ENCODE measurements at places on chromosomes 11 and 22.

DNA sequence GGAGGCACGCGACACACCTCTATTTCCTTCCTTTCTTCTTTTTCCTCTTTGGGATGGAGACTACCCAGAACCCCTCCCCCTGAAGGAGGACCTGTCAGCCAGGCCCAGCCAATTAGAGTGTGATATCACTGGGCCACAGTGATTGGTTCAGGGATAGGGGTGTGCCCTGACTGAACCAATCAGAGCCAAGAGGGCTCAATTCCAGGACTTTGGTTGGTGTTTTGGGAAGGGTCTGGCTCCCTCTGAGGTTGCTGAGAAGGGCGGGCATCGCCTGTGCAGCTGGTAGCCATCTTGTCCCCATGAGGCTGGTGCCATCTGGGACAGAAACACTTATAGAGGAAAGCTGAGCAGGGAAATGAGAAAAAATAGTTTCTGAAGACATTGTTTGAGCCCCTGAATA lies 71.4 kb downstream of the CHST1 start:
- DNase-seq = no peak

DNA sequence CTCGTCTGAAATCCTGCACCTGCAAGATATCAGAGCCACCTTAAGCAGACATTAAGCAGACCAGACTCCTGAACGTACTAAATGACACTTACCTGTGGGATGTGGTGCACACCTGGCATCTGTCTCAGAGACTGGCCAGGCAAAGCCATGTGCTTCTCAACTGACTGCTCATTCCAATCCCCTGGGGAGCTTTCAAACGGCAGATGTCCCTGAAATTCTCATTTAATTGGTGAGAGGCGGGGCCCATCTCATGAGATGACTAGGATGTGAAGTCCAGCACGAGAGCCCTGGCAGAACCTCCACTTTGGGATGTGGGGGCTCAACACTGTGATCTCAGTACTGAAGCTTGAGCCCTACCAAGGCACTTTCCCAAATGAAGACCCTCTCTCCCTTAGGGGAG lies 84.9 kb upstream of the HMGXB4 start:
- no peak for DNase-seq

DNA sequence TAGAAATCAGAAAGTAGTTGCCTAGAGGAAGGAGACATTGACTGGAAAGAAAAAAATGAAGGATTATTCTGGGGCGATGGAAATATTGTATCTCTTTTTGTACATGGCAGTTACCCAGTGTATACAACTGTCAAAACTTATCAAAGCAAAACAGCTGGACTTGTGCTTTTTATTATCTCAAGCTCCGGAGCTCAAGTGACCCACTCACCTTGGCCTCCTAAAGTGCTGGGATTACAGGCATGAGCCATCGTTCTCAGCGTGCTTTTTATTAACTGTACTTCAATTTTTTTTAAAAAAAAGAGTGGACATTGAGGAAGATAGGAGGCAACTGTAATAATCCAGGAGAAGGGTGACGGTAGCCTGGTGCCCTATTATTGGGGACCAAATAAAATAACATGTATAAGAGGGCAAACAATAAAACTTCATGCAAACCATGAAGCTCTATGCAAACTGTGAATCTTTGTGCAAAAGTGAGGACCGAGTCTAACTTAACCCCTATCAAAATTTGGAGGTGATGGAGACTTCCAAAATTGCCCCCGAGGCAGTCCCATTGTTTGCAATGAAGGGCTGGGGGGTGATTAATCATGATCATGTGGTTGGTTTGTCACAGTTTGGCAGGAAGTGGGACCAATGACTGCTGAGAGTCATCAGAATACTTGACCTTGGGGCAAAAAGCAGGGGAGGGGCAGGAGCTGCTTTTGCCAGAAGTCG lies 23.5 kb downstream of the FZD4 start:
- no peak for DNase-seq

- DNase-seq = no peak
Measured at GRCh38 chr11:33160136-33160535, 1.1 kb downstream of the CSTF3 start.

GRCh38 chr11:31801298-31801702 lies 9.8 kb downstream of the PAX6 start:
- no peak for DNase-seq

DNA sequence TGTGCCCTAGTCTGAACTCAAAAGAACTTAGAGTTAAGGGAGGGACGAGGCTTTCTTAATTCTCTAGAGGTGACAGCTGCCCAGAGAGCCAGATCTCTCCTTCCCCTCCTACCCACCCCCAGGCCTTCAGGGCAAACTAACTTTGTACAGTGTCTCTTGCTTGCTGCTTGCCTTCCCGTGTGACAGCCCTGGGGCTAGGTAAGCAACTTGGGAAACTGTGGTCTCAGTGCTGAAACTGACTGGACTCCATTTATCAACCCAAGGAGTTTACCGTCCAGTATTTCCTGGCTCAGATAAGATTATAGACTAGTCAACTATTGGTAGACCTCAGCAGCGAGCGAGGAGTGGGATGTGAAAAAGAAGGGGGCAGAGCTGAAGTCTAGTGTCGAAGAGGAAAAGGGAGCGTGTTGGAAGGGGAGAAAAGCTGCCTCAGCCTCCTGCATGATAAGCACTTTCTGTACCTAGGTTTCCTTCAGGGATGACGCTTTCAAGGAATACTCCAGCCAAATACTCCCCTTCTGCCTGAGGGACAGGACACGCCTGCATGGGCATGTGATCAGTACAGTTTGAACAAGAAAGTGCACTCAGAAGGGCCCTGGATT lies 43.3 kb upstream of the WEE1 start:
- DNase-seq = no peak

Measured in retinal pigment epithelial cell (primary cell).